Stimulated activated naive CD8-positive, alpha-beta T cell treated with anti-CD3 and anti-CD28 coated beads, Interleukin-15, Interleukin-2, amounts not matched to agents 100 U/mL and 50 U/mL, for 24 hours (primary cell): ENCODE measurements at places on chromosomes 7 and 10.

DNA sequence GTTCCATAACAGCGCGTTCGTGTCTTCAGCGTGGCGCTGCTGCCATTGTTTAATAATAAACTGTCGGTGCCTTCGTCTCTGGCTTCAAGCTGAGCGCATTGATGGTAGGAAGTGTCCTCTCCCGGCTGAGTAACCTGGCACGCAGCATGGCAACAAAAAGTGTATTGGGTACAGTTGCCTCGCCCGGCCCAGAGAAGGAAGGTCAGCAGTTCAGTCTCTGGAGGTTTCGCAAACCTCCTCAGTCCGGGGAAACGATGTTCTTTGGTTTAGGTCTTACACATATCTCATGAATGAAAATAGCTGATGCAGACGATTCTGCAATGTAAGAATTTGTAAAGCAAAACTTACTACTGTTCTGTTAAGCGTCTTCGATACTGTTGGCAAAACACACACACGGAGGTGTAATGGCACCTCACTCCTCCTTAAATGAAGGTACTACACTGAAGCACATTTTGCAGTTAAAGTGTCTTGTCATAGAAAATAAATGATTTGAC lies 739 bp upstream of the CCDC186 start:
- DNase-seq, result no peak

DNA sequence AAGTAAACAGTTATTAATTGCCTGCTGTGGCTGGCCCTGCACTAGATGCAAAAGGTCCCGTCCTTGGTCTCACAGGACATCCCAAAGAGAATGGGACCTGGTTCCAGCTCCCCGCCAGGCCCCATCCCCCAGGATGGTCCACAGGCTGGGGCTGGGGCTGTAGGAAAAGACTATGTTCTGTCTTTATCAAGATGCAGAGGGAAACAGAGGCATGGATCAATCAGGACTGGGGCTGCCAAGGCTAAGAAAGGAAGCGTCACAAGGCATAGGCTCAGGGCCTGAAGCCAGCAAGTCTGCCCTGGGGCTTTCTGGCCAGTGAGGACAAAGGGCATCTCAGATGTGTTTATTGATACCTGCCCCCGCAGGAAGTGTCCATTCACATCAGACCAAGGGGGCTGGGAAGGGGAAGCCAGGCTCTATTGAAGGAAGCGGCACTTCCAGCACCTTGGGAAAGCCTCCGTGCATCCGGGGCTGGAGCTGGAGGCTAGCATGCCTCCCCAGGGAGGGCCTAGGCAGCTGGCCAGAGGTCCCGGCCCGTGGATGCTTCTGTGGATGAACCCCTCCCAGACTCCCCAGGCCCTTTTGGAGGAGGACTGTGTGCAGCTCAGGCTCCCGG lies 5.8 kb downstream of the VSIR start:
- DNase-seq, result no peak

- no peak for DNase-seq
These were observed 6.0 kb downstream of the WDR37 start for GRCh38 chr10:1061930-1062774.

DNA sequence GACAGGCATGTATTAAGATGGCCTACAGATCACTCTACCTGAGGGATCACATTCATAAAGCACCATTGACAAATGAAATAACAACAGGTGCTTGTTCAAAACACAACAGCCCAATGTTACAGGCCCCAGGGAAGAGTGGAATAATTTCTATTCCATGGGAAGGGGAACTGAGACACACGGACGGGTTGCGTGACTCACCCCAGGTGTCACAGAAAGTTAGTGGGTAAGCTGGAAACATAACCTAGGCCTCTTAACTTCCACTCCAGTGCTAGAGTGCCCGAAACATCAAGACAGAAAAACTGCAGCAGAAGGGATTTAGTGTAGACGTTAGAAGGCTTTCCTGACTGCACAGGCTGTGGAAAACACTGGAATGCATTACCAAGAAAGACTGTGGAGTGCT lies 48.3 kb downstream of the SLC37A3 start:
- no peak for DNase-seq

DNA sequence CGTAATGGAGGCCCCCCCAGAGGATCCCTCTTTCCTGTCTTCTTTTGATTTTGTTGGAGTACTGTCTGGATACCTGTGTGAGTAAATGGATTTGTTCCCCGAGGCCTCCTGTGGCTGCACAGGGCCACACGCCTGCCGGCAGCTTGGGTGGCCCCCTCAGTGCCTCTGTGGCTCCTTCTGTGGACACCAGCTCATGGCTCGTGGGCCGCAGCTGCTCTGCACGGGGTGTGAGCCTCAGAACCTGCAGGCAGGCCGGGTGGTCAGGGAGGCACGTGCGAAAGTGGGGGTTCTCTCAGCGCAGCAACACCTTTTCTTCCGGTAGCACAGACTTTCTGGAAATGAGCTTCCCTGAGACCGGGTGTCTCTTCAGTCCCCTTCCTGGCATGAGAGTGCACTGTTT lies 70.3 kb downstream of the WDR37 start:
- no peak for DNase-seq

- DNase-seq, result no peak
These were observed 10.1 kb downstream of the PSTK start for GRCh38 chr10:122990278-122990677.

GRCh38 chr7:46559194-46559832 lies 638.2 kb upstream of the IGFBP3 start:
- DNase-seq, result no peak

GRCh38 chr10:97307866-97308780 lies 10.9 kb upstream of the FRAT1 start:
- DNase-seq, result no peak

DNA sequence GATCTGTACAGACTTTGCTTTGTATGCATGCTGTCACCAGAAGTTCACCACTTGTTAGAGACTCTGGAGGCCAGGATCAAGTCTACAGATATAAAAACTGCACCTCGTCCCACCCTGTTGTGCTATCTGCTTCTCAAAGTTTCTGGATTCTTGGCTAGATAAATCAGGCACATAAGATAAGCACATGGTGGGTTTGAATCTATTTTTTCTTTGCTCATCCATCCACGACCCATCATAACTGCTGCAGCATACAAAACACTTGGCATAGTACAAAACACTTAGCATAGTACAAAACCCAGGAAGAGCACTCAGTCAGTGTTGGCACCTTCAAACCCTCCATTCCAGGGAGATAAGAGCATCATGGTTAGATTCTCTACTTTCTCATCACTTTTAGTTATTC lies 42.4 kb upstream of the ANKRD1 start:
- DNase-seq, result no peak

GRCh38 chr10:129799942-129800341 lies 164.1 kb downstream of the EBF3 start:
- DNase-seq, result no peak

- no peak for DNase-seq
These were observed 66.2 kb upstream of the RHEB start for GRCh38 chr7:151585744-151586393.
